ENCODE measurements at places on chromosomes 6 and 20.

DNA sequence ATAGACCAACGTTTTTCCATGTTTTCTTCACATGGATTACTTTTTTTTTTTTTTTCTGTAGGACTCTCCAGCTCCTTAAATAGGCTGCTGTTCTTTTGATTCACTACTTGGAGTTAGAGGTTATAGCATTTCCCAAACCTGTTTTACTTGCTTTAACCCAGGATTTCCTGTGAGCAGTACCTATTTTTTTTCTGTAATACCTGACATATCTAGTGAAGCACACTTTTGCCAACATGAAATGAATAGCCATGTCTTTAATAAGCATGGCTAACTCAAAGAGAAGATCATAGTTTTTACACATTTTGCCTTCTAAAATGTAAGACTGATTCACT lies 137.0 kb downstream of the FOXA2 start:
- DNase-seq, result no peak

DNA sequence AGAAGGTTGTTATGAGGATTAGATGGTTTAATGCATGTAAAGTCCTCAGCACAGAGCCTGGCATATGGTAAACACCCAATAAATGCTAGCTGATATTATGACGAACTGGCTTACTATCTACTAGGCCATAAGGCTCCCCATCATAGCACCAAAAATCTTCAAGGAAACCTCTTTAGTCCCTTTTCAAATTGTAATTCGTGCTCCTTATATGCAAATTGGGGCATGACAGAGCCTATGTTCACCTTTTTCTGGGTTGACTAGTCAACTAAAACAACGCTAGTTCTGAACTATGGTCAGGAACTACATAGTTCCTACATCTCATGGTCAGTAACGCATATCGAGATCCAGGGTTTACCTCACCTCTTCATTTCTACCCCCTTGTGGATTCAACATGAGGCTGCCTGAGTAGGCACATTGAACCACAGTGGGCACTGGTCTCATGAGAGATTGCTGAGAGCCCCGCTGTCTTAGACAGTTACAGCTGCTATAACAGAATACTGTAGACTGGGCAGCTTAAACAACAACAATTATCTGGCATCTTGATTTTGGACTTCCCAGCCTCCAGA lies 97.2 kb upstream of the TNFAIP3 start:
- DNase-seq, result no peak

DNA sequence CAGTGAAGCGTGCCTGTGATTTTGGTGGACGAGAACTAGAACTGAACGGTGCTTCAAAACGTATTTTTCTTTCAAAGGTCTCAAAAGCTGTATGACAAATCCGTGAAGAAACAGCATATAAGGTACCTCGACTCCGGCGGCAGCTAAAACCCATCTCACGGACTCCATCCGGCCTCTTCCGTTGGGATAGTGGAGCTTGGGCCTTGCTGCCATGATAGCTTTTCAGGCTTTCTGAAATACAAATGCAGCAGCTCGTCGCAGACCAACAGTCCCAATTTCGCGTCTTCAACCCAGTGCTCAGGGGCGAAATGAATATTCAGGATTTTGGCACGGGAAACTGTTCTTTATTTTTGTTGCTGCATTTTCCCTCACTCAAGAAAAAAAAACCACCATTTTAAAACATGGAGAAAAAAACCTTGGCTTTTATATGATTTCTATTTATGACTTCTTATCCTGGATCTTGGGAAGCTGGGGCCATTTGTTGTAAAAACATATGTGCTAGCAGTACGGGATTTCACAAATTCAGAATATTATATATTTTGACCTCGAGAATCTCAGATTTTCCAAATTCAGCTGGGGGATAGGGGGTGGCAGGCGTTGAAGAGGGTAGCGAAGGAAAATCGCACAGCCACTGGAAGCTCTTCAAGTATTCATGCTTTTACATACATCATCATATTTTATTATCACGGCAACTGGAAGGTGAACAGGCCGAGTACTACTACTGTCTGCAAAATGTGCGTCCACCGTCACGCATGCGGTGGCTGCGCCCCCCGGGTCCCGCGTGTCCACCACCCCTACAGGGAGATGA lies 849 bp downstream of the GSTA4 start:
- DNase-seq, result peak; percentile 40

DNA sequence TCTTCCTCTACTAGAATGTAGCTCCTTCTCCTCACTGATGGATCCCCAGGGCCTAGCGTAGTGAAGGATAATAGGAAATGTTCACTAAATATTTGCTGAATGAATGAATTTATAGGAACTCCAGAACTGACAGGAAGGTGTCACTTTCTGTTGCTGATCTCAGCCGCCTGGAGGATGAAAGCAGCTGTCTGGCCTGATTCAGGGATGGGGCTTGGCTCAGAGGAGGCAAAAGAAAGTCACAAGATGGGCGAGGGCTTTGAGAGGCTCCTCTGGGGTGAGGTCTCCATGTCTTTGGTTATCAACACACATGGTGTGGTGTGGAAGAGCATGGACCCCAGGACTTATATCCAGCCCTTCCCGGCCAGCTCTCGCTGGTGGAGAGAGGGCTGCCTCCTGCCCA lies 11.5 kb upstream of the CCDC167 start:
- no peak for DNase-seq

DNA sequence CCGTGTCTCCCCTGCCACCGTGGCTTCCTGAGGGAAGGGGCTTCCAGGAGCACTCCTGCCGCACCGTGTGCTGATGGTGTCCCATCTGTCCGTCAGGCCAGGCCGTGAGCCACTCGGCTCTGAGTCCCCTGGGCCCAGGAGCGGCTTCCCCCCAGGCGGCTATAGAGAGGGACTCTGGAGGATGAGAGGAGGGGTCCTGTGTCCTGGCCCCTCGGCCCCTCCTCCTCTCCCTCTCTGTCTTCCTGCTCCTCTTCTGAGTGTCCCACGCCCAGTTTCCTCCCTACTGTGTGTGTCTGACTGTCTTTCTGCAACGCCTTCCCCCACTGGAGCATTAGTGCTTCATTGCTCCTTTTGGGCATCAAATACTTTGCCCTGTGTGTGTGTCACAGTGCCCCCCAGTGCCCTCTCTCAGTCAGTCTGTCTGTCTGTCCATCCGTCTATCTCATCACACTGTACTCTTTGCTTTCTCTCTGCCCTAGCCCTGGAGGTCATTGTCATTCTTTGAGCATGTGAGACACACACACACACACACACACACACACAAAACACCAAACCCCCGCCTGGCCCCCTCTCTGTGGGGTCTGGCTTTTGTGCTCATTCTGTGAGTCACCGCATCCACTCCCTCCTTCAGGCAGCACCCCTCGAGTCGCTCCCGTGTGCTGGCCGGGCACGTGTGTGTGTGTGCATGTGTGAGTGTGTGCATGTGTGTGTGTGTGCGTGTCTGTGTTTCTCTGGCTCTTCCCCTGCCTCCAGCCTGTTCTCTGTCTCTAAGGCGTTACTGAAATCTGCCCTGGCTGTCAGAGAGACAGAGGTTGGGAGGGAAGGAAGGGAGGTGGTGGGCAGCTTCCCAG lies 71.9 kb downstream of the SRC start:
- no peak for DNase-seq

- DNase-seq, result no peak
Observed at GRCh38 chr6:25685896-25686295, 33.9 kb downstream of the SCGN start.

- no peak for DNase-seq
Observed at GRCh38 chr6:121760191-121760590, 324.7 kb downstream of the GJA1 start.

- no peak for DNase-seq
Observed at GRCh38 chr6:48564036-48564820, 453.2 kb upstream of the PTCHD4 start.

DNA sequence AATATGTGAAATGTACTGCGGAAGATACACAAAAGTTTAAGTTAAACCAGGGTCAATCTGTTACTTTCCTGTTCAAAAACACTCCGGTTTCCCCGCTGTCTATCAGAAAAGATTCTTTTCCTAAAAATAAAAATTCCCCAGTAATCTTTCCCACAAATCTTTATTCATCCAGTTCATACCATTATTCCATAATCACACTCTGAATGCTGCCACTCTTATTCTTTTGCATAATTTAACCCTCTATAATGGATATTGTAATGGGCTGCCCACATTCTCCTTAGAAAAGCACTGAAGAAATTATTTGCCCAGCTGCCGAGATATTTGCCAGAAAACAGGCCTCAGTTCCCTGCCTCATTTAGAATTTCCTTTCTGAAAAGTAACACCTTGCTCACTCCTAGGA lies 68.6 kb downstream of the EPHA7 start:
- no peak for DNase-seq

DNA sequence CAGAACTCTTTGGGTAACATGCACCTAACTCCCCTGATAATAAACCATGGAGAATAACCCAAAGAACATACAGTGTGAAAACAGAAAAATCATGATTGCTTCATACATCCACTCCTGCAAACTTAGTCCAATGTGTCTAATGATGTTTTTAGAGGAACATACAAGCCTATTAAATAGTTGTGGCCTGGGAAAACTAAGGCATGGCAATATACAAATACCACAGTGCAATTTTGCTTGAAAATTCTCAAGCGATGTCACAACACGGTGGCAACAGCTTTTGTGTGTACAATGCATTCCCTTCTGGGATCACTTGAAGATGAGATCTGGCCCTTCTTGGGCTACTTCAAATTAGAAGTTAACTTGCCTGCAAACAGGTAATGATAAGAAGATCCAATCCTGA lies 16.7 kb downstream of the MAP3K5 start:
- DNase-seq, result peak; percentile 61

GRCh38 chr20:57654363-57654997 lies 34.3 kb upstream of the ZBP1 start:
- peak; percentile 48 for DNase-seq

DNA sequence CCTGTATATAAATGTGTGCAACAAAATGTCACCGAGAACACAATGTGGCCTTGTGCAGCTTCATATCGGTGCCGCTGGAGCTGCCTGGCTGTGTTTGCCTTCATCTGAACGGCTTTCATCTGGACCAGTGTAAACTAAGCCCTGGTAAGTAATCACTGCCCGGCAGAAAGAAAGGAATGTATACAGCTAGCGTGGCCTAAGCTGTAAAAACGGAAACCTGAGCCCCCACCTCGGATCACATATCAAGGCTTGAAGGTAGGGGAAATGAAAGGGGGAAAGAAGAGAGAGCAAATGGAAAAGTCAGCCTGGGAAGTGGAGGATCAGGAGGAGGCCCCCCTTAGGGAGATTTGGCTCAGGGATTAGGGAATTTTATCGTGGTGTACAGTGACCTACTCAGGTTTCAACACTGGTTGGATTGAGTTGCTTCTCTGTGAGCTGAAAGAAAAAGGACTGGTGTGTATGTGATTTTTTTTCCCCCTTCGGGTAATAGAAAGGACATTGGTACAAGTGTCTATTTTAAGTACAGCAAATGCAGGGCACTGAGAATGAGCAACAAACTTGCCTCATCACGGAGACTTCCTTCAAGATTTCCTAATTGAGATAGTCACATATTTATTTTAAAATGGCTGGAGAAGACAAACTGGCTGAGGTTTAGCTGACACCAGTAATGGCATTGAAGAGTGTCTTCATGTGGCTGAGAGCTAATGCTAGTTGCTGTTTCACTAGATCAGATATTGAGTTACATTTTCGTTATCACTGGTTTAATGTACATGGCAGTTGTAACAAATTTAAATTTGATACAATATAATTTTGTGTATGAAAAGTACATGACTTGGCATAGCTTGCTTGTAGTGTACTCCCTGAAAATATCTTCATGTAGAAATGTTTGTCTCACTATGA lies 3.5 kb downstream of the SOBP start:
- DNase-seq, result peak; percentile 50

- DNase-seq, result peak; percentile 97
Observed at GRCh38 chr6:15062516-15063252, 183.2 kb upstream of the JARID2 start.

GRCh38 chr6:84615113-84615850 lies 149.1 kb downstream of the TBX18 start:
- no peak for DNase-seq

DNA sequence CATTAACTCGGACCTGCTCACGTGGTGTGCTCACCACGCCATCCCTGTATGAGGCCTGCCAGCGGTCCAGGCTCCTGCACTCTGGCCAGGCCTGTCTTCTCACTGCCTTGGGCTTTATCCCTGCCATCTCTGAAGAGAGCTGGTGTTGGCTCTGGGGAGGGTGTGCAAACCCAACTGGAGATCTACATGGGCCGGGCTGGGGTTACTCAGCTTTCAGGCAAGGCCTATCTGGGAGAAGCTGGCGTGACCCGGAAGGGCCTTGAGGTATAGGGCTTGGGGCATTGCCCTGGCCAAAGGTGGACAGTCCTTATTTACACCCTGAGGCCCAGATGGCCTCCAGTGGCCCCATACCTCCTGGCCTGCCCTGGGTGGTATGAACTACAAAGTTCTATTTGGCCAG lies 5.0 kb downstream of the SLC29A1 start:
- DNase-seq, result no peak

- DNase-seq, result peak; percentile 82
Observed at GRCh38 chr20:31551163-31552081, 37.2 kb downstream of the HM13 start.

DNA sequence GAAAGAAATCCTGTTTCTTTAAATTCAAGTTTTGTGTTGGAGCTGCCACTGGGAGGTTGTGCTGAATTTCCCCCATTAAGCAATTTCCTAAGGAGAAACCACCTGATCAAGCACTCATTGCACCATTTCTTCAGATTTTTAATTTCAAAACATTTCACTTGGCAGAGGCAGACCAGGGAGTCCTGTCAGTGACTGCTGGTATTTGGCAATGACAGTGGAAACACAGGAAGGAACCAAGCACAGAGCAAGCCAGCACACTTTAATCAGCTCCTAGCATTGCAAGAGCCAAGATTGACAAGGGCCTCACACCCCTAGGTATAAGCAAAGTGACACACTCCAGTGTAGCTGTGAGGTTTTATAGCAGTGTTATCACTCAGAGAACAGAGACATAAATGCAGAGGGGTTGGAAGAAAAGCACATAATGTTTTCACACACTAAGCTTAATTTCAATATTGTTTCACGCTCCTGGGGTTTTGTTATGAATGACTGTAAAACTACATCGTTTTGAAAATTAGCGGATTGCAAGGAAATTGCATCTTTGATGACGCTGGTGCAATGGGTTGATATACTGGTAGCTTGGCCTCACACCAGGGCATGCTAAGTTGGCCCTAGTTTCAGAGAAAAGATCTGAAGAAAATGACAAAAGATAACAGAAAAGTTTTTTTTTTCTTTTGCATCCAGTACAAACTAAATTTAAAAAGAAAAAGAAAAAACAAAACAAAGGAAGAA lies 768.4 kb downstream of the TFAP2A start:
- peak; percentile 86 for DNase-seq

DNA sequence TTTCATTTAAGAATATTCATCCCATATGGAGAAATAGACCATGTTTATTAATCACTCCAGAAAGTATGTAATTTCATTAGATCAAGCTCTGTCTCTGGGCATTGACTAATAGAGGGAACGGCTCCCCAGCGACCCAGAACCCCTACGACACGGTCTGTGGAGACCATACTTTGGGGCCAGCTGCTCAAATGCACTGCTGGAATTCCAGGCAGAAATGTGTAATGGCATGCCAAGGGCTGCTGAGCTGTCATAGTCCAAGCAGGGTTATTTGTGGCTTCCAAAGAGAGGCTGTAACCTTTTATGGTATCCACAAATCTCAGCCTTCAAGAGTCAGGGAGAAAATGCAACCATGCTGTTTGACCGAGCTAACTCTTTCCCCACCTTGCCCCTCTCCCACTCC lies 755.8 kb downstream of the DHX35 start:
- DNase-seq, result no peak
